ENCODE measurements at places on chromosomes 7 and 10.

DNA sequence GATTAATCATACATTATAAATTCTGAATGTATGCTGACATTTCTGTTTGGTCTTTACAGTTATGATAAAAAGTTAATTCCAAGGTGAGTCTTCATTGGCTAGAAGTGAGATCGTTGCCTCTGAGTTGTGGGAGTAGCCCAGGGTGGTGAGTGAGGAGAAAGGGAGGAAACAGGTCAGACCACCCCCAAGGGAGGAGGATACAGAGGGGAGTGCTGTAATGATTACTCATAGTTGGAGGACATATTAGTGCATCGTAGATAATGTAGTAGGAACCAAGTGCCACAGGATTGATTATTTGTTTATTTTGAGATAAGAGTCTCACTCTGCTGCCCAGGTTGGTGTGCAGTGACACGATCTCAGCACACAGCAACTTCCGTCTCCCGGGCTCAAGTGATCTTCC is 672.2 kb downstream of the INHBA start:
- DNase-seq, result no peak

DNA sequence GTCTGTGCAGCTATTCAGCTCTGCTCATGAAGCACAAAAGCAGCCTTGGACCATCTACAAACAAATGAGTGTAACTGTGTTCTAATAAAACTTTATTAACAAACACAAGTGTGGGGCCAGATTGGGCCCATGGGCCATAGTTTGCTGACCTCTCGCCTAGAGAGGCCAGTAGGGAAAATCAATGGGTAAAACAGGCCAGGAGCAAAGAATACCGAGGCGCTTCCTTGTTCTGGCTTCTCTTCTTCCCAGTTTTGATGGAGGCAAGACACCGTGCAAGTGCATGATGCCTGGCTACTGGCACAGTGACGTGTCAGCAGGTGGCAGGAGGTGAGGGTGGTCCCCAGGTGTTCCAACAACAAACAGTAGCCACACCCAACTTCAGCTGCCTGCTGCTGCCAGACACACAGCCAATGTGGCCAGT is 94.3 kb upstream of the SDK1 start:
- no peak for DNase-seq

- no peak for DNase-seq
These were observed 72.0 kb downstream of the GRID1 start for GRCh38 chr10:86294346-86295265.

DNA sequence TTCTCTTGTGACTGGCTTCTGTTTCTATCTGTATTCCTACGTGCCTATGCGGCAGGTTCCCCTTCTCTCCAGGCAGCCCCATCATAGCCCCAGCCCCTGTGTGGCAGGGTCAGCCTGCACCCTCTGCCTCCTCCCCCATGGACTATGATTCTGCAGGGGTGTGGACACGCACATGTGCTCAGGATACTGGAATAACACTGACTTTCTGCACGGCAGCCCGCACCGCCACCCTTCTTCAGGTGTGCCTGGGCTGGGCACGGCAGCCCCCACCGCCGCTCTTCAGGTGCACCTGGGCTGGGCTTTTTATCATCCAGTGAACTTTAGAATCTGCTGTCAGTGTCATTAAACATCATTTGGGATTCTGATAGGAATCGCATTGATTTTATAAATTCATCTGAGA is 202.6 kb upstream of the PPP2R2D start:
- DNase-seq, result peak; percentile 42
